ENCODE measurements at places on chromosomes 3 and 15.

- no peak for DNase-seq
Measured at GRCh38 chr3:179991104-179991503, 45.6 kb downstream of the PEX5L start.

GRCh38 chr3:47681016-47681415 is 100.7 kb downstream of the SMARCC1 start:
- DNase-seq = no peak

DNA sequence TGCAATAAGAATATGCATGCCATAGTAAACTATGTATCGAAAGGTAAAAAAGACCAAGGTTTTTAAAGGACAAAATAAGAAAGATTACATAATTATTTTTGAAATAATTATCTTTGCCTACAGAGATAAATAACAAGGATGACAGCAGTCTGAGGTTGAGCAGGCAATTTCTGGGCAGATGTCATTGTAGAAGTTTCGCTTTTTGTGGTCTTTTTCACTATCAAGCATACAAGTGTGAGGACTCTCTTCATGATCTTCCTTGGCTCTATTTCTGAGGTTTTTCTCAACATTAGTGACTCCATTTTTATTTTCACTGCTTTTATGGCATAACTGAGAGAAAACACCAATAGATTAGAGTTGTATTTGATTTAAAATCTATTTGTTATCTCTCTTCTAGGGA is 1337.9 kb upstream of the EPHA6 start:
- DNase-seq = no peak

- no peak for DNase-seq
Measured at GRCh38 chr3:13581485-13582365, 32.8 kb downstream of the FBLN2 start.

DNA sequence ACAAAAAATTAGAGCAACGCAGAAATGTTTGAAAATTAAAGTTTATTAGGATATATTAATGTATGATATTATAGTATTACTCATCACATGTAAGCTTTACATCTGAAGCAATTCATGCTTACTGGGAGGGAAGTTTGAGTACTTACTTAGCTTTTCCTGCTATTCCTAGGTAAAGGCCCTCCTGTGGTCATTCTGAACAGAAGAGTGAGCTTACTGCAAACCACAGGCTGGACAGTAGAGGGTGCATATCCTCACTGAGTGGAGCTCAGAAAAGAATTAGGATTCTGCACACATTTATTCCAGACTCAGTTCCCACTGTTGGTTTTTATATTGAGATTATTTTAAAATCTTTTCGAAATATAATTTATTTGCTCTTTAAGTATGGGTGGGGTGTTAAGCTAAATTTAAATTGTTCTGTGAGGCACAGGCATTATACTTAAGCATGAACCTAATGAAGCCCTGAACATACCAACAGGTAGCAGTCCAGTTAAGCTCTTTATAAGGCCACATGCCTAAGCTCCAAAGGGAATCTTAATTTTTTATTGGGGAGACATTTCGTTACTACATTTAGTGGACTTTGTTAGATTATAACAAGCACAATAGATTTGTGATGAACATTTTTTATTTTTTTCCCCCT is 10.2 kb downstream of the MRPS22 start:
- no peak for DNase-seq

DNA sequence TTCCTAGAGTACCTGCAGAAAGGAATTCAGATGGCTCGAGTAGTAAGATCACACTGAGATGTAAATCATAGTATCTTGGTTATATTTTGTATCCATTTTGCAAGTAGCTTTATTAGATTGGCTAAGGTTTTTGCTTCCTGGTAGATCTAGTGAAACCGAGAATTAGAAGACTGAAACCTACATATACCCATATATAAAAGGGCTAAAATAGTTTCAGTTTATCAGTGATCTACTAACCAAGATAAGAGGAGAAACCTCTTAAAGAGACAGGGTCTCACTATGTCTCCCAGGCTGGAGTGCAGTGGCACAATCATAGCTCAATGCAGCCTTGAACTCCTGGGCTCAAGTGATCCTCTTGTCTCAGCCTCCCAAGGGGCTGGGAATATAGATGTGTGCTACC is 135.3 kb downstream of the PCCB start:
- no peak for DNase-seq

- DNase-seq = no peak
Measured at GRCh38 chr3:18445401-18446148, 20.4 kb upstream of the SATB1 start.

DNA sequence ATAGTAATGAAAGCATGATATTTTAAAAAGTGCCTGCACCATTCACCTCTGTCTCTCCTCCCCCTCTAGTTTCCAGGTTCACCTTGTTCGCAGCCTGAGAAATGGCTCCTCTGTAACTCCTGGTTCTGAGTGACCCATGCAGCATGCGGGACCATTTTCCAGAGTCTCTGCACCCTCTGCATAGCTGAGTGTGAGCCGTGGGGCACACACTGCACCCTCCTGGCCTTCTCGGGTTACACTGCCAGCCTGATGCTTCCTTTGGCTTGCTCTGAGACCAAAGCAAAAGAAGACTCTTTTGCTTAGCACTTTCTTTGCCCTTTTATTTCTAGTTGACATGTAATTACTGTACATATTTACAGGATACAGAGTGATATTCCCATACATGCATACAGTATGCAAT is 287.3 kb downstream of the GABRG3 start:
- DNase-seq = no peak

GRCh38 chr15:57992761-57993355 is 72.7 kb downstream of the ALDH1A2 start:
- DNase-seq = no peak

GRCh38 chr15:89443581-89443980 is 52.8 kb downstream of the RHCG start:
- no peak for DNase-seq

DNA sequence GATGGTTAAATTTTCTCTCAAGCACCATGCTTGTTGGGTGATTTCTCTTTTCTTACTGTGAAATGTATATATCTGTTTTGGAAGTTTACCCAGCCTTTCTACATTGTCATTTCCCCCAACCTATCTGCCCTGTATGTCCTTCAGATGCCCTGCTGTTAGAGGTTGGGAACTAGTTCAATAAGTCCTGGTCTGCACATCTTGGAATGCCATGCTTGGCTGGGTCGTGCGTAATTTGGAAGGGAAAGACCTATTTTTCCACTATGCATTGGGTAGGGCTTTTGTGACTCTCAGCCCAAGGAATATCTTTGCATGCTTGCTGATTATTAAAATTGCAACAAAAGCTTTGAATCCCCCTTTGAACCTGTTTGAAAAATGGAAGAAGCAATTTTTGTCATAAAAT is 63.8 kb downstream of the TRIM71 start:
- no peak for DNase-seq

- no peak for DNase-seq
Measured at GRCh38 chr15:60569596-60569995, 90.7 kb upstream of the ICE2 start.

GRCh38 chr3:192642651-192643050 is 84.7 kb downstream of the FGF12 start:
- no peak for DNase-seq

DNA sequence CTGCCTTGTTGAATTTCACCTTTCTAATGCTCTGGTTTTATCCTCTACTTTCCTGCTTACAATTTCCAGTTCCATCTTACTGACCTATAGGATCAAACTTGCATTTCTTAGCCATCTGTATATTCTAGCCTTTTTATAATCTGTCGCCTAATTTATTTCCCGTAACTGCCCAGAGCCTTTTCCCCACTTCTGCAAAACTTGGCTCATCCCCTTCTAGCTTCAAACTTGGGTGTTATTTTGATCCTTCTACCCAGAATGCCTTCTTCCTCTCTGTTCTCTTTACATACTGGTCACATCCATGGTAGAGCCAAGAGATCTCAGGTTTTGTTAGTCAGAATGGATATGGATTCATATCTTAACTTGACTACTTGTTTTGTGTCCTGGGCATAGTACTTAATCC is 2.6 kb downstream of the SACM1L start:
- DNase-seq = no peak

DNA sequence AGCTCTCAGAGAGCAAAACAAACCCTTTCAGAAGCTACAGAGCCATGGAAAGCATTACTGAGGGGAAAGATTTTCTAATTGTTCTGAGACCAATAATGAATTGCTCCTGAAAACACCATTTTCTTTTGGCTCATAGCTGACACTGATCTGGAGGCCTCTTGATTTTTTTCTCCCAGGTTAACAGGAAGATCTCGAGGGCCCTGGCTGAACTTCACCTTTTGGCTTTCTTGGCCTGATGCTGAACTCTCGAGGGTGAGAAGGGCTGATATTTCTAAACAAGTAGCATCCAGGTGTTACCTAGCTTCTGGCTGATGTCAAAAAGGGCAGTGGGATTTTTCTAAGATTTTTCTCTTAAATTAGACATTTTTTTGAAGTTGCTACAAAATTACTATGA is 19.9 kb upstream of the NFKBIZ start:
- DNase-seq = no peak

DNA sequence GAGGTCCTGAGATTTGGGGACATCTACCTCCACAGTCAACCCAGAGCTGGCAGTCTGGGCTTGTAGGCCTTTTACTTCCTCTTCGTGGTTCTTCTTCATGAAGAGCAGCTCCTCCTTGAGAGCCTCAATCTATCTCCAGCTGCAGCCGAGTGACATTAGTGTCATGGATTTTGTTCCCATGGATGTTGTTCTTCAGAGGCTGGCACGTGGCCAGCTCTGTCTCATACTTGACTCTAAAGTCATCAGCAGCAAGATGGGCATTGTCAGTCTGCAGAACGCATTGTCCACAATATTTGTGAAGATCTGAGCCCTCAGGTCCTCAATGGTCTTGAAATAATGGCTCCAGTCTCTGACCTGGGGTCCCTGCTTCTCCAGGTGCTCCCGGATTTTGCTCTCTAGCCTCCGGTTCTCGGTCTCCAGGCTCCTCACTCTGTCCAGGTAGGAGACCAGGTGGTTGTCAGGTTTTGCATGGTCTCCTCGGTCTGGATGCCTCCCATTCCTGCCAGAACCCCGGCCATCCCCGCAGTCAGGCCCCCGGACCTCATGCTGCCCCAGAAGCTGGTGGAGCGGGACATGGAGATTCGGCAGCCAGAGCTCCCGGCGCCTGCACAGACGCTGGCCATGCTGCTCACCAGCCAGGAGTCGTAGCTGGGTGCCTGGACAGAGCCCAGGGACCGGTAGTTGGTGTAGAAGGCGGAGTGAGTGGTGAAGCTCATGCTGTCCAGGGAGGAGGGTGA is 3.4 kb upstream of the CCNL1 start:
- DNase-seq = no peak

DNA sequence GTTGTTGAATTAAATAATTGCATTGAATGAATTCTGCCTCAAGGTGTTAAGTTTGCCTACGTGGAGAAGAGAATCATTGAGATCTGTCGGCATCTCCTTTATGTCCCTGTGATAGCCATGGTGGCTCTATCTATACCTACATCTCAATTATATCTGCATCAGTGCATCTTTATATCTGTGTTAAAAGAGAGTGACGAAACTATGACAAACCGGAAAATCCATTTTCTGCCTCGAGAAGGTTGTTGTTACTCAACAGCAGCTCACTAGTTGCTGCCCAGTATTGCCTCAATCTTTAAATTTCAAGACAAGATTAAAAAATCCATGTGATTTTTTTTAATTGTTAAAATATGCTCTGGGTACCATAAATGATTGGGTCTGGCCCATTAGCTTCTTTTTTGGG is 58.7 kb downstream of the GUCA1C start:
- no peak for DNase-seq
